ENCODE measurements at places on chromosomes 2 and 18.

DNA sequence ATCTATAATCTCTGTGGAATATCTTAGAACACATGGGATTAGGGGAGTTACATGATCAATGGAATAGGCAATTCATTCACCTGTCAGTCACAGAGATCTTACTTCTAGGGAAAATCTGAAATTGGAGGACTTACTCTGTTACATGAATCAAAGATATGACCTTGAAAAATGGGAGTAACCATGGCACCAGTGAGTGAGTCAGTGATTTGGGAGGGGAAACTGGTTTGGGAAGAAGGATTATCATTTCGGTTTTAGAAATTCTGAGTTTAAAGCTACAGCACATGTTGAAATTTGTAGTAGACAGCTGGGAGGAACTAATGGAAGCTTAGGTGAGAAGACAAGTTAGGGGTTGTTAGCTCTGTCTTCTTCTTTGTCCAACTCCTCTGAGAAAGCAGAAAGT is 153.7 kb downstream of the CAMKMT start:
- DNase-seq: peak; percentile 24

GRCh38 chr2:96089356-96090195 is 26.8 kb downstream of the ADRA2B start:
- DNase-seq: no peak

DNA sequence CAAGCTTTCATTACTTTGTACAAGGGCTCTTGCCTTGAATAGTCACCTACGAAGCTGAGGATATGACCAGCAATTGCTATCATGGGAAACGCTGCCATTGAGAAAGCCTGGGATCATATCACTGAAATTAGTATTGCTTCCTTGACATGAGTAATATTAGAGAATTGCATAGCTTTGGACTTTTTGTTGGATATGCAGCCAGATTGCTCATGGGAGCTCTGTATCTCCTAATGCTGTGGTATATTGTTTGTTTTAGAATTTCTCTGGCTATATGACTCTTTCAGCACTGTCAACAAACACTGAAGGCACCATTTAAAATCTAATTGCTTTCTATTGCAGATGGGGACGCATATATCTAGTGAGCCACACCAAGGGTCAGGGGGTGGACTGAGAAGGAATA is 80.0 kb upstream of the WDSUB1 start:
- no peak for DNase-seq

DNA sequence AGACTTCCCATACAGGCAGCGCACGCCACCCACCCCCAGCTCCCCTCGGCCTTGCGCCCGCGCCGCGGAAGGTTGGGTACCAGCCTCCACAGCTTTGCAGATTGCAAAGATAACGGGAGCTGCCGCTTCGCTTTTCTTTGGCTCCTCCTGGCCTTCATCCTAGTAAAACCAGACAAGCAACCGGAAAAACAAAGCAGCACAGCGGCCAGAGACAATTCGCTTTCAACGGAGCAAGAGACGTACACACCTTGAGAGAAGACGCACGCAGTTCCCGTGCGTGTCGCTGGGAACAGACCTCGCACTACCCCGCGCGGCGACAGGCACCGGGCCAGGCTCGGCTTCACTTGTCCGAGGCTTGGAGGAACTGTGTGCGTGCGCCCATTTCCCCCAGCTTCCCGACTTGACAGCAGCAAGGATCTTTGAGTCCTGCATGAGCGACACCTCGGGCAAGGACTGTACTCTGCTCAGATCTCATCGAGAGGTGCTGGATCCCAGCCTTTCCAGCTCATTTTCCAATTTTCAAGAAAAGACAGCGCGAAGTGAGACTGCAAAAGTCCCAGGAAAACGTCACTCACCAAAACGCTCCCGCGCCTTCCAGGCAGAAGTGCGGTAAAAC is 964 bp downstream of the ZBTB7C start:
- no peak for DNase-seq

- DNase-seq: no peak
Observed at GRCh38 chr2:236803621-236804020, 234.0 kb downstream of the ACKR3 start.

DNA sequence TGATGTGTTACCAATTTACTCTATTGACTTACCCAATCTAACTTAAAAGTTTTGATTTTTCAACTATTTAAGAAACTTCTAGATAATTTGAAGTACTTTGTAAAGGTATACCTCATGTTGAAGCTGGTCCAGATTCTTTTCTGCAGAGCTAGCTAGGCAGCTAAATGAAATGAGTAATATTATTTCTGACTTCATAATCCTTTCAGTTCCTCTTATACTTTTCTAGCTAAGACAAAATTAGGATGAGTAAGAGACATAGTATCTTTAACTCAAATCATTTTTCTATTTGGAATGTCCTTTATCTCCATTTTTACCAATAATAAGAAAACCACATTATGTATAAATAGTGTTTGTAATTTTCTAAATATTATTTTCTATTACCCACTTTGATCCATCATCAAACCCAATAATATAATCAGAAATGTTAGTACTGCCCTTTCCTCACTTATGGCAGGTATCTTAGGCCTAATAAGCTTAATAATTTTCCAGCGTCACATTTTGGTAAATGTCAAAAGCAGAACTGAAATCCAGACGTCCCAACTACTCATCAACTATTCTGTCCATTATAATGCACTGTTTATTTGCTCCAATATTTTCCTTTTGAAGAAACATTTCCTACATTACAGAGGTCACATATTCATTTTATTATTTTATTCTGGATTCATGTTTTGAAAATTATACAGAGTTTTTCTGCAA is 456.6 kb downstream of the THSD7B start:
- no peak for DNase-seq

DNA sequence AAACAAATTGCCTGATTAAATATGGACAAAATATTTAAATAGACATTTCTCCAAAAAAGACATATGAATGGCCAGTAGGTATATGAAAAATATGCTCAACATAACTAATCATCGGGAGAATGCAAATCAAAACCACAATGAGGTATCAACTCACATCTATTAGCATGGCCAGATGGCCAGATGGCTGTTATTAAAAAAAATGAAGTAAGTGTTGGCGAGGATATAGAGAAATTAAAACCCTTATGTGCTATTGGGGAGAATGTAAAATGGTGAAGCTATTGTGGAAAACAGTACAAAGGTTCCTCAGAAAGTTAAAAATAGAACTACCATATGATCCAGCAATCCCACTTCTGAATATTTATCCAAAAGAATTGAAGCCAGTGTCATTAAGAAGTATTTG is 272.3 kb upstream of the ZNF804A start:
- no peak for DNase-seq

GRCh38 chr2:44954889-44955592 is 13.5 kb downstream of the SIX3 start:
- no peak for DNase-seq

DNA sequence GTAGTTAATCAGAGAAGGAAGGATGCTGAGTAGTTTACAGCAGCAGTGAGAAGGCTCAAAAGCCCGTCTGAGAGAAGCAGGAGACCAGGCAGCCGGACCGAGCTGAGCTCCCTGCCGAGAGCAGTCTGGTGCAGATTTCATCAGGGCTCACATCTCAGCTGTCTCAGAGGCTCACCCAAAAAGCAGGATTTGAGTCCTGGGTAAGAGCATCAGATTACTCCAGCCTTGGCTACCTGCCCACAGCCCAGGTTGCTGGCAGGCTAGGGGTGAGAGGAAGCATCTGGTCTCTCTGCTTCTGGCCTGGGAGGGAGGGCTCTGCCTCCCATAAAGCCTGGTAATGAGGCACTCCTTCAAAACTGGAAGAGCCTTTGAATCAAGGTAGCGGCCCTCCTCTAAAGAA is 140.5 kb downstream of the ST6GAL2 start:
- DNase-seq: no peak

DNA sequence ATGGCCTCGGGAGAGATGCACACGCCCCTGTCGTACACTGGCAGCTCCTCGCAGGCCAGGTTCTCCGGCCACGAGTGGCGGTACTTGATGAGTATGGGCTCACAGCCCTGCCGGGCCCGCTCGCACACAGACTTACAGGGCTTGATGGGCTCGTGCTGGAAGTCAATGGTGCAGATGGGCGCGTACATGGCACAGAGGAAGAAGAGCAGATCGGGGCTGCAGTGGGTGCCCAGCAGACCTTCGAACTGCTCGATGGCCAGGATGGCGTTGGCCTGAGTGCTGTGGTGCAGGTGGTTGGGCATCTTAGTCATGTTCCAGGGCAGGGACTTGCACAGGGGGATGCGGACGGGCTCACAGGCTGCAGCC is 359 bp downstream of the FRZB start:
- no peak for DNase-seq

GRCh38 chr2:109062145-109062858 is 66.7 kb upstream of the SH3RF3 start:
- no peak for DNase-seq

- DNase-seq: no peak
Observed at GRCh38 chr2:106997204-106997603, 111.2 kb upstream of the ST6GAL2 start.

Data from myocyte (in vitro differentiated cells).